GDM1 (cell line): ENCODE measurements at places on chromosomes 11 and 22.
A peak's percentile ranks its signal among the peaks of the same experiment; 100 is the strongest.

DNA sequence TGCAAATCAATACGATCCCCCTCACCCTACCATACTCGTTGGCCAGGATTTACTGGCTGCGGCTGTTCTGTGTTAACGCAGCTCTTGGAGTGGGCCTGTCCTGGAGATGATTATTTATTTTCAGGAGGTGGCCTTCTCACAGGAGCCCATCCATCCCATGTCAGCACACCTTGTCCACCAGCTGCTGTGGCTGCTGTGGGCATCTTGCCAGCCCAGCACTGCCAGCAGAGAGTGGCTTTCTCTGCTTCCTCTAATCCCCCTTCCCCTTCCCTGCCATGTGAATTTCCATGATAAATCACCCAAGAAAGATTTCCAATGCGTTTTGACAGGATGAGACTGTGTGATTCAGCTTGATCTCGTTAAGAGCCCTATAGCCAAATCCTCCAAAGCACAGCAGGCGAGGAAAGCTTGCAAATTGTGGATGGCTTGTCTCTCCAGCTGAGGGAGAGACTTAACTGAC is 309.1 kb upstream of the C11orf87 start:
- DNase-seq: no peak

- no peak for DNase-seq
Measured at GRCh38 chr11:14082338-14082737, 119.8 kb downstream of the SPON1 start.

DNA sequence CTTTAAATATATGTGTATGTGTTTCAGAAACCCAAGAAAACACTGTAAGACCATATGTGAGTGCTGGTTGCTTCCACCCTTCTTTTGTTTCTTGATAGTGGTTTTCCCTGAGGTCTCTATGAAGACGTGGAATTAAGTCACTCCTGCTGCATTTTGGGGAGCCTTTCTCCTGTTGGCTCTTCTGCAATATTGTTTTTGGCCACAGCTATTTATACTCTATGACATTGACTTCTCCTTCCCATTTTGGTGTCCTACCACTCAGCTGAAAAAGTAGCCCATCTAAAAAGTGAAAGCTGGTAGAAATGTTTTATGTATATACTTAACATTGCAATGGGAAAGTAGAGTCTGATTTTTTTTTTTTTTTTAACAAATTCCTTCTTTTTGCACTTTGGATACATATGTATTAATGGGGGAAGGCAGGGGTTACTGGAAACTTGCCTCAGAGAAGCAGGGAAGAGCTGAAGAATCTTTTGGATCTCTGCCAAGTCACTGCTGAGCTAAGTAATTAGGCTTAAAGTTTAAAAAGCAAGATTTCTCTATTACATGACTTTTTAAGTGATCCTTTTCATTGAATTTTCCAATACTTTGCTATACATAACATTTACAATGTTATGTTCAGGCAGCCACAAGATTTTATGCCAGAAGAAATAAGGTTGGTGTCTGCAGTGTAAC is 1.8 kb downstream of the TTC17 start:
- DNase-seq: no peak

DNA sequence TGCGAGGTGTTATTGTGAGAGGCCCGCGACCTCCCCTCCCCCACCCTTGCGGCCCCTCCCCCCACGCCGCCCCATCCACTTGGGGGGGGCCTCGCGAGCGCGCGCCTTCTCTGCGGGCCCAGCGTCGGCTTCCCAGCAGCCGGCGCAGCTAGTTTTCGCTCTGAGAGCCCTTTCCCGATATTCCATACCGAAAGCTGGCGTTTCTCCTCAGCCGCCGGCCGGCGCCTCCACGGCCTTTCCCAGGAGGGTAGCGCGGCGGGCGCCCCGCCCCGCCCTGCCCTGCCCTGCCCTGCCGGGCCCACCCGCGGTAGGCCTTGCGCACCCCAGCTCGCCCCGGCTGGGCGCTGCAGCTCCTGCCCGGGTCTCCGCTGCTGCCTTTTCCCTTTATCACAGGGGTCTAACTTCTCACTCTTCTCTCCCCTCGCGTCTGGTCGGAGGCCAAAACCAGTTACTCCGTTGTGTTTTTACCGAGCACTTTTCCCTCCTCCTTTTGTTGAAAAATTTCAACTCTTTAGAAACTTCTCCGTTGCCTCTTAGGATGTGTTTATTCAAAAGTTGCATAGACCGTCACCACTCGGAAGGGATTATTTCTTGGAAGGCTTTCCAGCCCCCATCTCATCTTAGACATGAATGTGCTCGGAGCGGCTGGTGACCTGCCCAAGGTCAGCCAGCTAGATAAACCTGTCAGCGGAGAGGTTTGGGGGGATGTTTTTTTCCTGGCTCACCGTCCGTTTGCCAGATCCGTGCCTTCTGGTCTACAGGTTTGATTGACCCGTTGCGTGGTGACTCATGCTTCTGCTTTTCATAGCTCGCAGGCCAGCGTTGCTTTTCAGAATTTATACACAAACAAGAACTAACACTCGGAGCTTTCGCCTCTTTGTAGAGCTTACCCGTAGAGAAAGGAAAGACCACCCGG is 648 bp downstream of the PAFAH1B2 start:
- peak; percentile 15 for DNase-seq

DNA sequence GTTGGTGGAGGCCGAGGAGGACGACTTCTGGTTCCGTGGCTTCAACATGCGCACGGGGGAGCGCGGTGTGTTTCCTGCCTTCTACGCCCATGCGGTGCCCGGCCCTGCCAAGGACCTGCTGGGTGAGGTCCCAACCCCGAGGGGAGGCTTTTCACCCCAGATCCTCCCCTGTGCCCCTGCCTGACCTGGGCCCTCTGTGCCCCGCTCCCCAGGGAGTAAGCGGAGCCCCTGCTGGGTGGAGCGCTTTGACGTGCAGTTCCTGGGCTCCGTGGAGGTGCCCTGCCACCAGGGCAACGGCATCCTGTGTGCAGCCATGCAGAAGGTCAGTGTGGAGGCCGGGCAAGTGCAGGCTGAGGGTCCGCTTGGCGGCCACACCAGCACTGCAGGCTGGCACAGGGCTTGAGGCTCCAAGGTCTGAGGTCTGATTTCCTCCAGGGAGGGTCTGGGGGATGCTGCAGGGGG is 5.1 kb downstream of the MAPK8IP2 start:
- no peak for DNase-seq

GRCh38 chr11:16392616-16393015 is 36.3 kb upstream of the SOX6 start:
- DNase-seq: no peak

DNA sequence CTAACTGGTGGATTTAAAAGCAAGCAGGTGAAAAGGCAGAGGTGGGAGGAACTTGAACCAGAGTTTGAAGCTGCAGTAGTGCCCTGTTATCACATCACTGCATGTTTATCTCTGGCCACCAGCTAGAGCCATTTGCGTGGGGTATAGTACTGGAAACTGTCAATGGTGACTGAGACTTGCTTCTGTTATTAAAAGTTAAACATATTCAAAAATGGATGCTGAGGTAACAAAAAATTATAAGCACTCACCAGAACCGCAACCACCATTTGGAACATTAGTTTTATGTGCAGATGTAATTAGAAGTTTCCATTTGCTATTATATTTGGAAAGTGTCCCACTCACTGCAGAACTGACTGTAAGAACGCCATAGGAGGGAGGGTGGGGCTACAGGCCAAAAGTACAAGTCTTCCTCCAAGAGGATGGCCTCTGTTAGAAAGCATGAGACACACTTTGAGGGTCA is 1.2 kb upstream of the CD59 start:
- no peak for DNase-seq

DNA sequence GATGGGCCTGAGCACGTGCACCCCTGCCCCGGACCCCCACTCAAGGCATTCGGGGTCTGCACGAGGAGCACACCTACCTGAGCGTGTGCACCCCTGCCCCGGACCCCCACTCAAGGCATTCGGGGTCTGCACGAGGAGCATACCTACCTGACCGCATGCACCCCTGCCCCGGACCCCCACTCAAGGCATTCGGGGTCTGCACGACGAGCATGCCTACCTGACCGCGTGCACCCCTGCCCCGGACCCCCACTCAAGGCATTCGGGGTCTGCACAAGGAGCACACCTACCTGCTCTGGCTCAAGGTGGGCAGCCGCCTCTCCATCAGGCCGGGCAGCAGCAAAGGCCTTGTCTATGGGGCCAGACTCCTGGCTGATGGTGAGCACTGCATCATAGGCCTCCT is 48.7 kb upstream of the LRRC32 start:
- no peak for DNase-seq

GRCh38 chr11:995752-996420 is 40.6 kb downstream of the MUC6 start:
- no peak for DNase-seq

DNA sequence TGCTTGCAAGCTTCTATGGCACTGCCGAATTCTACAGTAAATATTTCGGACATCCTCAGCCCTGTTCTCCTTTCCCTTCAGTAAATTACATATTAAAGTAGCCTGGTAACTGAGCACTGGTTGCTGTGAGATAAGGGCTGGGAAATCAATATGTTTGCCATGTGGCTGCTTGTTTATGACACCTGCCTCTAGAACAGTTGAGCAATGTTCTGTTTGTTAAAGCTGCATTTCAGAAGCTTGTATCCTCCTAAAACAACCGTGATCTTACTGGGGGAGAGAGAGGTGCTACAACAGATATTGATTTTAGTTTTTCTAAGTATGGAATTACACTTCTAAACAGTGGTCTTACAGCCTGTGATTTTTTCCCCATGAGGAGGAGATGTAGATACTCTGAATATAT is 39.4 kb downstream of the ZBTB16 start:
- DNase-seq: no peak

- DNase-seq: no peak
Measured at GRCh38 chr22:17257121-17258001, 38.1 kb upstream of the ADA2 start.

- DNase-seq: no peak
Measured at GRCh38 chr11:126114486-126115126, 51.9 kb upstream of the CDON start.

- no peak for DNase-seq
Measured at GRCh38 chr11:60925868-60926267, 1.6 kb downstream of the TMEM132A start.

DNA sequence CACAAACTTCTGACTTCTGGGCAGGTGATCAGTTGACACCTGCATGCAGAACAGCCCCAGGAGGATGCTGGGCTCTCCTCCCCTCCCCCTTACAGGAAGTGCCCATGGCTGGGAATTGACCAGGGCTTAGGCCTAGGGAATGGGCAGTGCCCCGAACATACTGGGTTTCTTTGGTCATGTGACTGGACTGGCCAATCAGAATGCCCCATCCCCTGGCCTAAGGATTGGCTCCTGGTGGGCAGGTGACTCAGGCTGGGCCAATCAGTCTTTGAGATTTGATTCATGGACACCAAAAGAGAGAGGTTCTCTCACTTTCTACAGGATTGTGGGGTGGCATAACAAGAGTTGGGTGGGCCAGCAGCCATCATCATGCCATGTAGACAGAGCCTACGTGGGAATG is 37.1 kb downstream of the MCM5 start:
- no peak for DNase-seq
